Stimulated activated CD4-positive, alpha-beta T cell treated with anti-CD3 and anti-CD28 coated beads, Interleukin-15, amount 100 ng/mL, for 48 hours (primary cell): ENCODE measurements at places on chromosomes 5 and 9.

DNA sequence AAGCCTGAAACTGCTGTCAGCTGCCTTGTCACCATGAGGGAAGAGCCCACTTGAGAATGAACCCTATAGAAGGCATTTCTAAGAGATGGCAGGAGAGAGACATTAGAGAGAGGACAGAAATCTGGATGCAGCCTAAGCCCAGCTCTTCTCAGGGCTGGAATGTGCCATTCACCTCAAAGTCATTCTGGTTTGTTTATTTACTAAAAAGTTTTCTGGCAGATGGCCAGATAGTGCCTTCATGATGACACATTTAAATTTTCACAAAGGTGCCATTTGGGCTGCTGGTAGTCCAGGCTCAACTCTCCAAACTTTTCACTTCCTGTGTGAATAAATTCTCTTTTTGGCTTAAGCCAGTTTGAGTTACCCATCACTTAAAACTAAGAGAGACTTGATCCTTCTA, 144.6 kb upstream of the ZNF366 start:
- no peak for DNase-seq

GRCh38 chr9:115267790-115268189, 149.8 kb upstream of the TNC start:
- no peak for DNase-seq

DNA sequence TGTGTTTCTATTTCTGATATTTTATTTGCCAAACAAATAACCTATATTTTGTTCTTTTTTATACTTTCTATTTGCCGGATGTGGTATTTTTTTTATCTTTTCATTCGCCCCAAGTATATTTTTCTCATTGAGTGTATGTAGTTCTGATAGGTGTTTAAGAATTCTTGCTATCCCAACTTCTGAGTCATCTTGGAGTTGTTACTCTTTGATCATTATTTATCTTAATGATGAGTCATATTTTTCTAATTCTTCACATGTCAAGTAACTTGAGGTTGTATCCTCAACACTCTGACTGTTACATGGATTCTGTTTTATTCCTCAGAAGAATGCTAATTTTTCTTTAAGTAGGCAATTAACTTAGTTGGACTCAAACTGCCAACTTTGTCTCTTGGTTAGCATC, 498.1 kb downstream of the TLE1 start:
- no peak for DNase-seq

DNA sequence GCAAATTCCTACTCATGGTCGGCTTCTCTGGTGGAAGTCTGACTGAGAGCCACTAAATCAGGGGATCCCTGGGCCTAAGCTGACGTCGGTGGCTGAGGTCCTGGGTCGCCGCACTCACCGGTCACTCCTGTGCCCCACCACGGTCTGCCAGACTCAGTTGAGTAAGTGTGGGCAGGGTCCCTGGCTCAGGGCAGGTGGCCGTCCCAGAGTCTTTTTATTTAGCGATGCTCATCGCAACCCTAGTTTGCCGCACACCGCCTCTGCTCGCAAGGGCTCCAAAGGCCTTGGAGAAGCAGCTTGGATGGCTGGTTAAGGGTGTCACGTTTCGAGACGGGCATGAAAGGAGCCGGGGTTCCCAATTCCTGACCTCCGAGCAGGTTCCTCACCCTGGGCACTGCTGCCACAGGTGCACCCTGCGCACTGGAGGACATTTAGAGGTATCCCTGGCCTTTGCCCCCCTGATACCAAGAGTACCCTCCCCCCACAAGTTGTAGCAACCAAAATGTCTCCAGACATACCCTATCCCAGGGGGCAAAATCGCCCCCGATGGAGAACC, 59.9 kb downstream of the NSUN2 start:
- no peak for DNase-seq

GRCh38 chr9:113026200-113026599, 14.2 kb upstream of the ZNF883 start:
- no peak for DNase-seq

DNA sequence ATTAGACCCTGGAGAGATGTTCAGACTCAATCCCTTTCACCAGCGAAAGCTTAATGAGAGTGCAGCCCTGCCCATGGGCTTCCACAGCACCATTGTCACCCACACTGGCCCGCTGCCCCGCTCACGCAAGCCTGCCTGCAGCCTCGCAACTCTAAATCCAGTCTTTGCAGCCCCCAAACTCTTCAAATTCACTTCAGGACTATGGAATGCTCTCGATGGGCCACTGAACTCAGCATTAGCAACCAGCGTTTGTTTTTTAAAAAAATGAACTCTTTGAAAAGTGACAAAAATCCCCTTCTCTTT, 17.1 kb downstream of the DCANP1 start:
- DNase-seq: no peak

GRCh38 chr5:81207009-81207408, 26.1 kb upstream of the CKMT2 start:
- DNase-seq: no peak

DNA sequence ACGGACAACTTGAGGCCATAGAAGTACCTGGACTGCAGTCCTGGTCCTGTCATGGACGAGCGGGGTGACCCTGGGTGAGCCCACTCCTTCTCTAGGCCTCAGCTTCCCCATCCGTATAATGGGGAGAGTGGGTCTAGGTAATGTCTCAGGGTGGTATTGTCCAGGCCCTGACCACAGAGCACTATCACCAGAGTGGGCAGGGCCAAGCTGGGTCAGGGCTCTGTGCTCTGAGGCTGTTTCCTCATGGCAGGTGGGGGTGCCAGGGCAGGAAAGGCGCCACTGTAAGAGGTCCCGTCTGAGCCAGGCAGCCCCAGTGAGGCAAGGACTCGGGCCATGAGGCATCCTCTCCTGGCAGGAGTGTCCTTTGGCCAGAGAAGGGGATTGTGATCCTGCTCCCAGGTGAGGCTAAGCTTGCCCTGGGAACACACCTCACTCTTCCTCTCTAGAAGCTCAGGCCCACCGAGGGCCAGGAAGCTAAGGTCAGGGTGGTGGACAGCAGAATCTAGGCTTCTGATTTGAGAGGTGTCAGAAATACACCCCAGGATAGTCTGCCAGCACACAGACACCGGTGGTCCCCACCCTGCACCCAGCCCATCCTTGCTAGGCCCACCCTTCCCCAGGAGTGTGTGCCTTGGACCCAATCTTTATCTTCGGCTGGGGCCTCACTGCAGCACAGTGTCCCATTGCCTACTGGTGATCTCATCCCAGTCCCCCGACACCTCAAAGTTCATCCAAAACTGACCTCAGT, 1.5 kb upstream of the MYOZ3 start:
- no peak for DNase-seq

DNA sequence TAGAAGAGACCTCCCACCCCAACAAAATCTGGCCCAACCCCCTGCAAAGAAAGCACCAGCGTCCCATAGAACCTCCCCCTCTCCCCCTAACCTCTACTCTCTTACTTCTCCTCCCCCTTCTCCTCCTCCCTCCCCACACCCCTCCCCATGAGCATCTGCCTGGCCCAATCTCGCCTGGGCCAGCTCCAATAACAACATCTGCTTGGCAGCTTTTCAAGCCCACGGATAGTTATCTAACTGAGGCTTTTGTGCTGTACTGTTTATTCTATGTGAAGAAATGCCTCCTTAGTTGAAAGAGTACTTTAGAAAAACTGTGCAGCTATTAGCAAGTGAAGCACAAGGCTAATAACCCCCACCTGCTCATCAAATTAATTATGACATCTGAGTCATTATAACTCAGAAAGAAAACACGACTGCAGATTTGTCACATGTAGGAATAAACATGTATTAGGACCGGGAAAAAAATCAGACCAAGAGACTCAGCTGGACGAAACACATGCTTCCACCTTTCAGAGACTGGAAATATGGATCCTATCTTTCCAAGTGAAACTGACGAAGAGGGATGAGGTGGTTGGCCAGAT, 42.8 kb downstream of the NFIB start:
- no peak for DNase-seq

- DNase-seq: no peak
These were observed 22.2 kb downstream of the SLC12A7 start for GRCh38 chr5:1089621-1090040.

DNA sequence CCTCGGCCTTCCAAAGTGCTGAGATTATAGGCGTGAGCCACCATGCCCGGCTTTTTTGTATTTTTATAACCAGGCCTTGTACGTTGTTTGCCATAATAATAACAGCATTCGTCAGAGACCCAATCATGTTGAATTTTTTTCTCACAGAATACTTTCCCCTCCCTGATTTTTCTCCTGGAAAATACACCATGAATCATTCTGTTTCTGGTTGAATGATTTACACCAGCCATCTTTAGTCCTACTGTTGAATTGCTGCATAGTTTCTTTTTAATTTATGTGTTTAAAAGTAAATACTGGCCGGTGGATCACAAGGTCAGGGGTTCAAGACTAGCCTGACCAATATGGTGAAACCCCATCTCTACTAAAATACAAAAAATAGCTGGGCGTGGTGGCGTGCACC, 3.5 kb downstream of the CNOT8 start:
- no peak for DNase-seq

DNA sequence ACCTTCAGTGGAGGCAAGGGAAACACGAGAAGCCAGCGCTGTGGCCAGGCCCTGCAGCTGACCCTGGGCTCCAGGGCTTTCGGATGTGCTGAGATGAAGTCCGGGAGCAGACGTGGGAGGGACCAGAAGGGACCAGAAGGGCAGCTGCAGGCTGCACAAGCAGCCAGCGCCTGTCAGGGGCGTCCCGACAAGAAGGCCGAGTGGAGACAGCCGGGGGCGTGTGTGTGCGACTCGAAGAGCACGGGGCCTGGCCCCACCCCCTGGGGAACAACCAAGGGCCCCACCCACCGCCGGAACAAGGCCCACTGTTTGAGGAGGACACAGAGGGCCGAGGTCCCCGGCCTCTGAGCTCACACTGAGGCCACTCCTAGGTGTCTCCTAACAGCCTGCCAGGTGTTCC, 31.4 kb downstream of the SLC12A7 start:
- no peak for DNase-seq

DNA sequence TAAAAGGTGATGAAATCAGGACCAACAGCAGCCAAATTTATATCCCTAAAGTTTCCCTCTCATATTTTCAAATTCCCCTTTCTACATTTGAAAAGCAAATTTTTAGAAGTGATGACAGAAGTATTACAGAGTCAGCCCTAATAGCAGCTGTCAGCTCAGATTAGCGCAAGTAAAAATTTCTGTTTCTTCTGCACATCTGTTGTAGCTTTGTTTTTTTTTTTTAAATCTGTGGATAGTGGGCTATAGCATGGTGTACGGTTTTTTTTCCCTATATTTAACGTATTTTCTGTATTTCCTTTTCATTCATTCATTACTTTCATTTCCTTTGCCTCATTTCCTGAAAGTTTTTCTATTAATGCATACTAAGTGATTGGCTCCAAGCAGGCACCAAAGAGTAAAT, 99.1 kb downstream of the MACIR start:
- no peak for DNase-seq

DNA sequence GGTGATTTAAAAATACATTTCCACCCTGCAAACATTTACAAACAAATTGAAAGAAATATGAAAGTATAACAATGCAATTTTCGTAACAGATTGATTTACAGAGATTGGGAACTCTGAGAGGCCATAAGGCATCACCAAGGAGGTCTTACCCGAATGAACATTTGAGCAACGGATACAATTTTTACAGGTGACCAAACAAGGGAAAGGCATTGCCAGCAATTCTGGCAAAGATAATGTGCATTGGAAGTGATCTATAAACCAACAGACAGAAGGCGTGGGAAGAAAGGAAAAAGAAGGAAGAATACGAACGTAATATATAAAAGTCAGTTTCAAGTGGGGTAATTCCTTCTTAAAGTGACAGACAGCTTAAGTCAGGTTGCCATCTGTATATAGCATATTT, 295.9 kb downstream of the CDH12 start:
- no peak for DNase-seq

GRCh38 chr9:32783168-32783891, at the start of gene TMEM215:
TMEM215 (plus strand) TSS chr9:32783540; CDS start chr9:32784184, 644 bp downstream.
- no peak for DNase-seq

DNA sequence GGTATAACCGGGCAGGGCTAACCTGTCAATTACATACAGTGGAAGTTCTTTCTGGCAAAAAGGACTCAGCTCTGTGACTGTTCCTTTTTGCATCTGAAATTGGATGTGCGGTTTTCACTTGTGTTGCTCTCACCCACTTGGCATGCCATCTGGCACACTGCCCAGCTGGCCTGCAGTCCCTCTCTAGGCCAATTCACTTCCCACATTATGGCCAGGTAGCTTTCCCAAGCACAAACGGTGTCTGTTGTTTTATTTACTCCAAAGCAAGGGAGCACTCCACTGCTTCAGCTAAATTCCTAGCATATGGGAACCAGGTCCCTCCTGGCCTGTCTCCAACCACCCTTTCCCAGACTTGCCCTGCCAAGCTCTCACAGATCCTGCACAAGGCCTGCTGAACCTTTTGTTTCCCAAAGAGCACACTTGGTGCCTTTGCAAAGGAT, 132.5 kb downstream of the SEMA6A start:
- no peak for DNase-seq

- DNase-seq: no peak
These were observed 247.2 kb downstream of the FSTL4 start for GRCh38 chr5:133364936-133365707.

DNA sequence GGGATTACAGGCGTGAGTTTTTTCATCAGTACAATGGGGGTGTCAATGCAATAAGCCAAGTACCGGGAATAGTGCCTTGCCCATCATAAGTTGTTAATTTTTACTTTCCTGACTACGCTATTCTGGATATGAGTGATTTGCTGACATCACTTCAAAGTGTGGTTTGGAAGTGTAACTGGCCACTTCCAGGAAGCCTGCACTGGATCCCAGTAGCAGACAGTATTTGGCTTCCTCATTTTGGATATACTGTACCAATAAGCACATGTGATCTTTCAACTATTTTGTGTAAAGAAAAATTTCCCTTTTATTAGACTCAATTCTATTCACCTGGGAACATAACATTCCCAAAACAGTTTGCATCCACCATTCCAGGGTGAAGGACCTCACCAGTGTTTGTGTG, 417.7 kb upstream of the KLF4 start:
- no peak for DNase-seq

DNA sequence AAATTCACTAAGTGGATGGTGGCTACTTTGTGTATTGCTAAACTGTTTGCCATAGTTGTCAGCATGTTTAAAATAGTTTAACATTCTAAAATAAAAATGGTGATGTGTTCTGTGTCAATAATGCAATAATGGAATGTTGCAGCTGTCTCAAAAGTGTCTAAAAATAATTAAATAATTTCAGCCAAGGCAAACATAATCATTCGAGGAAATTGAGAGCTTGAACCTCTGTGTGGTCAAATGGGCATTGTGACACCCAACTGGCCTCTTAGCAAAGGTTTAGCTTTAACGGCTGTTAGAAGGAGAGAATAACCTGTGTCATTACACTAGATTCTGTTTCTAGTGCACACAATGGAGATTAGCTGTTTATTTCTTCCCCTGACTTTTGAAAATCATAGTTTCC, 278.5 kb downstream of the TMEM167A start:
- no peak for DNase-seq

GRCh38 chr5:141640698-141641097, 3.9 kb downstream of the RELL2 start:
- no peak for DNase-seq

- DNase-seq: no peak
These were observed 22.9 kb upstream of the NREP start for GRCh38 chr5:111779922-111780292.

- DNase-seq: no peak
These were observed 205.9 kb downstream of the FSTL4 start for GRCh38 chr5:133406208-133406976.
